ENCODE measurements at places on chromosomes 11 and 22. TPM values are rescaled to one million over a fixed set of nuclear protein-coding genes. Genes with fewer than 3 reads are reported as not detected.

DNA sequence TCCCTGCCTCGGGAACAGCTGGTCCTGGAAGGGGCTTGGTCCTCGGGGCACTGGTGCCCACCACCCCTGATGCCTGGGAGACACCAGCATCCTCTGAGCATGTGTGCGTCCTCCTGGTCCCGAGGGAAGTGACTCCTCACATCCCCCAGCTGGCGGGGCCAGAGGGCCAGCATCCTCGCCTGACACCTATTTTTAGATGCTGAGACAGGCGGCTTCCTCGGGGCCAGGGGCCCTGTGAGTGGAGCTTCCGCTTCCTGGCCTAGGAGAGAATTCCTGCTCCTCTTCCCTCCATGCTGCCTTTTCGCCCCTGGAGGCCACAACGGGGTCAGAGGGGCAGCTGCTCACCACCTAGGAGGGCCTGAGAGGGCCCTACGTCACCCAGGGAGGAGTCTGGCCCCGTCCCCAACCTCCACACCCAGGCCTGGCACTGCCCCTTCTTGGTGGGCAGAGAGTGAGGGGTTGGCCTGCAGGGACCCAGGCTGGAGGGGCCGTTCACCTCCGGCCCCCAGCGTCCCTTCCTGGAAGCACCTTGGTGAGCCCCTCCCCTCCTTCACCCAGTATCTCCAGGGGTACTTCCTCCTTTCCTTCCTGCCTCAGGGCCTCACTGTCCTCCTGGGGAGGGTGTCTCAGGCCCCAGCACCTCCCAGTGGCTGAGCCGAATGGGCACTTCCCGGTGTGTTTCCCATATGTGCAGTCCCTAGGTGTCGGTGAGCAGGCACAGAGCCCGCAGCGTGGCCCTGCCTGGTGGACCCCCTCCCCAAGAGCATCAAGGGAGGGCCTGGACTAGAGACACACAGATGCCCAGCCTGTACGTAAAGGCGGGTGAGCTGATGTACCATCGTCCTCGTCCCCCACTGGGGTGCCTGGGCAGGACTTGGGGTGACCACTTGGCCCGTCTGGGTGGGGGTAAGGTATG, 6.1 kb downstream of the CD81 start:
- H3K36me3 ChIP-seq: peaks cover 15% of the 10 kb centered on the region
- peak overlapping the region; percentile 13 for H3K4me3 ChIP-seq
- no peaks in the 10 kb centered on the region for H3K27me3 ChIP-seq

DNA sequence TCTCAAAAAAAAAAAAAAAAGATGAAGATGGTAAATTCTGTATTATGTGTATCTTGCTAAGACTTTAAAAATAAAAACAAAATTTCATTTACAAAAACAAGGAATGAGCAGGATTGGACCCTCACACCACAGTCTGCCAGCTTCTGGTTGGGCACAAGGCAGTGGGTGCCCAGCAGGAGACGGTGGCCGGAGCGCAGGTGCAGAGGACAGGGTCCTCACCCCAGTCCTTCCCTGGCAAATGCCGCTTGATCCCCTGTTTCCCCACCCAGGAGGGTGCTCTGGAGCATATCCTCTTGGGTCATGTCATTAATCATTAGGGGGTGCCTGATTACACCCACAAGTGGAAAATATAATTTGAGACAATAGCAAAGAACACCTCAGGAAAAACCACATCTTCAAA, 31.2 kb downstream of the SHANK2 start:
- no peaks in the 10 kb centered on the region for H3K36me3 ChIP-seq
- H3K27me3 ChIP-seq: no peaks in the 10 kb centered on the region
- no peak overlapping the region for H3K4me3 ChIP-seq
- no peak overlapping the region for H3K27ac ChIP-seq
- DNase-seq: no peak

GRCh38 chr11:57313788-57314135, 11.0 kb downstream of the TNKS1BP1 start:
- DNase-seq: no peak
- peaks cover 99% of the 10 kb centered on the region for H3K4me1 ChIP-seq
- H3K27ac ChIP-seq: peak overlapping the region; percentile 94
- no peaks in the 10 kb centered on the region for H3K27me3 ChIP-seq

HPX gene
- polyA plus RNA-seq: 2.0 TPM

DNA sequence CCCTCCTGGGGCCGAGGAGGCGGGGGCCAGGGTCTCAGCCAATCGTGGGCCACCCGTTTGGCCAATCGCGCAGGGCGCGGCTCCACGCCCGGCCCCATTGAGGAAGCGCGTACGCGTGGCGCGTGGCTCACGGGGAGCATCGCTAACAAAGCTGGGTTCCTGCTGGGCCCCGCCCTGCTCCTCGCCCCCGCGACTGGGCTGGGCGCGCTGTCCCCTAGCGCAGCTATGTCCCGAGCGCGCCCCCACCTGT, 614 bp upstream of the ASCL2 start:
- peak overlapping the region; percentile 68 for H3K4me3 ChIP-seq
- H3K27me3 ChIP-seq: peaks cover 12% of the 10 kb centered on the region
- peaks cover 32% of the 10 kb centered on the region for H3K4me1 ChIP-seq
- peak; percentile 42 for DNase-seq
- H3K27ac ChIP-seq: no peak overlapping the region

- no peaks in the 10 kb centered on the region for H3K27me3 ChIP-seq
- H3K36me3 ChIP-seq: no peaks in the 10 kb centered on the region
- DNase-seq: no peak
- no peak overlapping the region for H3K4me3 ChIP-seq
- H3K27ac ChIP-seq: no peak overlapping the region
Observed at GRCh38 chr22:46121079-46121478, 29.2 kb upstream of the PPARA start.

- DNase-seq: no peak
- H3K4me3 ChIP-seq: no peak overlapping the region
- H3K27ac ChIP-seq: no peak overlapping the region
- H3K36me3 ChIP-seq: no peaks in the 10 kb centered on the region
- H3K27me3 ChIP-seq: no peaks in the 10 kb centered on the region
Observed at GRCh38 chr11:17400048-17400775, 11.8 kb upstream of the KCNJ11 start.

- DNase-seq: peak; percentile 93
- peak overlapping the region; percentile 10 for H3K4me3 ChIP-seq
- no peak overlapping the region for H3K27ac ChIP-seq
- no peaks in the 10 kb centered on the region for H3K36me3 ChIP-seq
Observed at GRCh38 chr11:69915501-69916250, 96.5 kb upstream of the FGF3 start.

APOA5 gene
- not detected for polyA plus RNA-seq

GRCh38 chr11:64642871-64643255, 51.8 kb downstream of the SLC22A12 start:
- H3K36me3 ChIP-seq: no peaks in the 10 kb centered on the region
- no peak for DNase-seq
- peaks cover 71% of the 10 kb centered on the region for H3K27me3 ChIP-seq
- peak overlapping the region; percentile 24 for H3K27ac ChIP-seq

GRCh38 chr22:47476231-47476630, 713.8 kb downstream of the TBC1D22A start:
- H3K27me3 ChIP-seq: no peaks in the 10 kb centered on the region
- no peaks in the 10 kb centered on the region for H3K4me1 ChIP-seq

GRCh38 chr11:83764643-83765042, 478.5 kb upstream of the CCDC90B start:
- H3K36me3 ChIP-seq: no peaks in the 10 kb centered on the region
- DNase-seq: no peak
- no peaks in the 10 kb centered on the region for H3K4me1 ChIP-seq
- no peaks in the 10 kb centered on the region for H3K27me3 ChIP-seq
- H3K4me3 ChIP-seq: no peak overlapping the region

- H3K27me3 ChIP-seq: no peaks in the 10 kb centered on the region
- H3K4me3 ChIP-seq: no peak overlapping the region
- H3K4me1 ChIP-seq: peaks cover 17% of the 10 kb centered on the region
- DNase-seq: peak; percentile 89
Observed at GRCh38 chr22:35961480-35962295, 66.9 kb downstream of the RBFOX2 start.
